ENCODE measurements at places on chromosomes 3 and 15. TPM values are rescaled to one million over a fixed set of nuclear protein-coding genes. Genes with fewer than 3 reads are reported as not detected.

The GAP43 gene
- total RNA-seq: 17.4 TPM

The FEZF2 gene
- not detected for total RNA-seq

The FOXL2 gene
- total RNA-seq: 3.7 TPM

The HHATL gene
- total RNA-seq: not detected

The LMAN1L gene
- total RNA-seq: 0.32 TPM

The KBTBD13 gene
- not detected for total RNA-seq

The CACNA1D gene
- 0.41 TPM for total RNA-seq

The ILDR1 gene
- total RNA-seq: not detected

The KIF15 gene
- 1.5 TPM for total RNA-seq

DNA sequence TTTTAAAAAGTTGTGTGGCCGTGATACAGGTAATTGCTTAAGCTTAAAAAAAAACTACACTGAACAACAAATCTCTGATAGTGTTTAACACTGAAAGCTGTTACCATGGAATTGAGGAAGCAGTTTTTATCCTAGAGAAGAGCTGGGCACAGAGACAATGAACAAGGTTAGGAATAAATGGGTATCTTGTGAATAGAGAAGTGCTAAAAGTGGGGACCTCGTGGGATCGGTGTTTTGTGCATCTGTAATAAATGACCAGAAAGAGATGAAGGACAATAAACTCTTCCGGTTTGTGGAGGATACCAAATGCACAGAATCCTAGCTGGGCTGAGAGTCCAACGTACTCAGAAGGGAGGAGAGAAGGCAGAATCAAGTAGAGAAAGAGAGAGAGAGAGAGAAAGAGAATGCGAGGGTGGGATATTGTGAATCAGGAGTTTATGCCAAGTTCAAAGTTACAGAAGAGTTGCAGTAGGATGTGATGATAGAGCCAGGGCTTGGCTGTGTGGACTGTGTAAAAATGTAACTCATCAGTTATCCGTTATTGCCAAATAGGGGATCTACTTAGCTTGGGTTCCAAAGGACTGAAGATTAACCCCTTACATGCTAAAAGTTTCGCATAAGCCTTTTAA, 148.9 kb downstream of the IL20RB start:
- no peak for DNase-seq

DNA sequence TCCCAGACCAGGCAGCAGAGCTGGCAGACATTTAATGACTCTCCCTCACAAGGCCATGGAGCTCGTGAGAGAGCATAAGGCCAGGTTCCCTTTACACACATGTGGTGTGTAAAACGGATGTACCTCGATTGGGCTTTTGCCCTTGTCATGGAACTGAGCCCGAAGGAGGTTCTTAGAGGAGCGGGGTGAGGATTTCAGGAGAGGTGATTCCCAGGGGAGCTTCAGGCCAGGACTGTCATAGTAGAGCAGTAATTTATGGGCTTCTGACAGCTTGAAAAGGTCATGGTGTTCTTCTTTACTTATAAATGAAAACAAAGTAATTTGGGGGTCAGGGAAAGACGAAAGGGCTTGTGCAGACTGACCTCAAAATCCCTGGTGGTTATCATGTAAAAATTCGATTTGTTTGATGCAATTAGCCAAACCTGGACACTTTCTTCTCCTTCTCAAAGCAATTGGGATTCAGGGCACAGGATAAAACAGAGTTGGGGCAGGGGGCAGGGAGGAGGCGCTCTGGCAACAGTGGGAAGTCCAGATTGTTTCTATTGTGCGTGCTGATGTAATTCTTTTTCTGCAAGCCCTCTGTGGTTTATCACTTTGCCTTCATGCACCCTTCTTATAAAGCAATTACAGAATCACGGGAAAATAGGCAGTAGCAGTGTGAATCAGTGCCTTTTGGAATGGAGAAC, 51.0 kb downstream of the CACNA1D start:
- no peak for DNase-seq

DNA sequence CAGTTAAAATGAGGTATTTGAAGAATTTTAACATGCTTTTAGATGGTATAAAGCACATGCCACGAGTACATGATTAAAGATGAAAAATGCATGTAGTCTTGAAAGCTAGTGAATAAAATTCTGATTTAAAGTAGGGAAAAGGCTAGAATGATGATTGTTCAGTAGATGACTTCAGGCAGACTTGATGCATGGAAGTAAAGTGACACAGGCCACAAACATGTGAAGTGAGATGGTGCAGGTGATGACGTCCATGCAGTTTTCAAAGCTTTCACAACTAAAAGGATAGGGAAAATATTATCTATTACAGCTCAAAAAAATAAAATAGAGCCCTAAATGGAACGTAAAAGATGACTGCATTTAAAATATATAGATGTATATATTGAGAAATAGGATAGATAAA, 140.9 kb downstream of the TFG start:
- DNase-seq: no peak

DNA sequence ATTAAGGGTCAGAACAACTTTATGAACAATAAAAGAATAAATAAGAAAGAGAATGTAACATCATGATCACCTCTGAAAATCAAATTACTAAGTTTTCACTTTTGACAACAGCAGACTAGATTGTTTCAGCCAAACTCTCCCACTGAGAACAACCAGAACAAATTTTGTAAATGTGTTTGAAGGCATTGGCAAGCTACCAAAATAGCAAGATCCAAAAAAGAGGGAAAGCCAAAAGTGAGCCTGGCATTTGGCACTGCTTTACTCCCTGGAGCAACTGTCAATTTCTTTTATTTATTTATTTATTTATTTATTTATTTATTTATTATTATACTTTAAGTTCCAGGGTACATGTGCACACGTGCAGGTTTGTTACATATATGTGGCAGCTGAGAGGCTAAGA, 67.2 kb downstream of the CFAP44 start:
- DNase-seq: no peak

DNA sequence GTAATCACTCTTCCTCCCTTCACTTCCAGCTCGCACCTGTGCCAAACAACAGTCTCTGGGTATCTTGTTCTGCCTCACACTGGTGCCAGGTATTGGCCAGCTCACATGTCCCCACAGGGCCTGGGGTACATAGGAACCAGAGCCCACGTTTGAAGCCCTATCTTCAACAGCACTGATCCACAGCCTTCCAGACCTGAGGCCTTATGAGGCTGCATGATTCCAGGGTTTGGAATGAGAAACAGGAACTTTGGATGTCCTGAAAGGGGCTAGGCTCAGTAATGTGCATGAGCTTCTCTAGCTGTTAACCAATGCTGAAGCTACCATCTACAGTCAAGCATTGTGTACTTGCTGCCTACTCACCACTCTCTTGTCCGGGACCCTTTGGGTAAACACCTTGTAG, 92.4 kb downstream of the GPR156 start:
- no peak for DNase-seq

GRCh38 chr3:129058441-129059200, 2.0 kb upstream of the GP9 start:
- no peak for DNase-seq

DNA sequence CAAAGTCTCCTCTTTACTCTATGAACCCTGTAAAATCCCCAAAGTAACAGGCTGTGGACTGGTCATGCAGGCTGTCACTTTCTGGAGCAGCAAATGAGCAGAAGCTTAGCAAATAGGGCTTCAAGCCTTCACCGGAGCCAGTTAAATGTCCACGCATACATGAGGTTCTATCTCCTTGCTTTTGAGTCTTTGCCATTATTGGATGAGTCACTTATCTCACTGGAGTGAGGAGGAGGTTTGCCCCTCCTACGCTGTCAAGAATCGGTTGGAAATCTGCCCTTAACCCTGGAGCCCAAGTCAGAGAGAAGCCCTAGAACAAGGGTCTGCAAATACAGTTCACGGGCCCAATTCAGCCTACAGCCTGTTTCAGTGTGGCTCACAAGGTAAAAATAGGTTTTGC, 126.1 kb upstream of the CTNNB1 start:
- no peak for DNase-seq

- DNase-seq: no peak
These were observed 197.4 kb downstream of the KLHL25 start for GRCh38 chr15:85597155-85597815.

- no peak for DNase-seq
These were observed 10.3 kb upstream of the IL12A start for GRCh38 chr3:159978353-159978752.

DNA sequence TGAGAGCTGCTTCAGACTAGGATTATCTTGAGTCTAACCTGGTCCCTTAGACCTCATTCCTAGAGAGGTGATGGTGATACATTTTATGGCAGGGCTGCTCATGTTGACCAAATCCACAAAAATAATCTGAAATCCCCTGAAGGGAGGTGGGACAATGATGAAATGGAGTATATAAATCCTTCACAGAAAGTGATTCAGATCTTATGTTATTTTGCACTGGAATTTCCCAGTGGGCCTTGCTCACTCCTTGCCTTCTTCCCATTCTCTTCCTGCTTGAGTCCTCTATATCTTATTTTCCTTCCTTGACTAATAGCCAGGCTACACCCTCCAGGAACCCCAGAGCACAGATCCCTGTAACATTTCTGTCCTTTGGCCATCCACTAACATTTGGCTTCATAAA, 10.4 kb upstream of the TMEM202 start:
- no peak for DNase-seq

- DNase-seq: no peak
These were observed 6.0 kb downstream of the ONECUT1 start for GRCh38 chr15:52783929-52784798.

DNA sequence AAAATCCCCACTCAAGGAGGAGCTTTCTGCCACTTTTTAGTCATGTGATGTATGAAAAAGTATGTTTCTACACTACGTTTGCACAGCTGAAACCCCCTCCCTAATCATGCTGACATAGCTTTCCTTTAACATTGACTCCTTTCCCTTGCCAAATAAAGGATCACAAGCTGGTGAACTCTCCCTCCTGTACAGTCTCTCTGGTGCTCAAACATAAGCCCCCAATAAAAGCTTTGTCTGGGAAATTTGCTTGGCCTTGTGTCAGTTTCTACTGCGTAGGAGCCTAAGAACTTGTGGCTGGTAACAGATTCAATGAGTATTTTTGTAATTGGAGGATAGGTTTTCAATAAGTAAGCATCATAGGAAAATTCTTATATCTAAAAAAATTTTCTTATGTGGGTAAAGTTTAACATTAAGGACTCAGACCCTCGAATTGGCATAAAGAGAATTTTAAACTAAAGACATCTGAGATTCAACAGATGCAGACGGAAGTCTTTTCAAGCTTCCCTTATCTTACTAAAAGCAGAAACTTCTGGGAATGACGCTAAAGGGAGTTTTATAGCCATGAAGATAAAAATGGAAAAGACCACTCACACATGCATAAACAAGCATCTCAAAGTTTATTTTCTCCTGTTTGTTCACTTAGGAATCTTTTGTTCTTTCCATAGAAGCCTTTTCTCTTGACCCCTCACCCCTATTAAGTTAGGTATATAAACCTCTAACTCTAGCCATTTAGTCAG, 44.1 kb upstream of the P2RY1 start:
- no peak for DNase-seq

GRCh38 chr3:117756563-117756962, 1047.0 kb downstream of the TUSC7 start:
- peak; percentile 29 for DNase-seq

DNA sequence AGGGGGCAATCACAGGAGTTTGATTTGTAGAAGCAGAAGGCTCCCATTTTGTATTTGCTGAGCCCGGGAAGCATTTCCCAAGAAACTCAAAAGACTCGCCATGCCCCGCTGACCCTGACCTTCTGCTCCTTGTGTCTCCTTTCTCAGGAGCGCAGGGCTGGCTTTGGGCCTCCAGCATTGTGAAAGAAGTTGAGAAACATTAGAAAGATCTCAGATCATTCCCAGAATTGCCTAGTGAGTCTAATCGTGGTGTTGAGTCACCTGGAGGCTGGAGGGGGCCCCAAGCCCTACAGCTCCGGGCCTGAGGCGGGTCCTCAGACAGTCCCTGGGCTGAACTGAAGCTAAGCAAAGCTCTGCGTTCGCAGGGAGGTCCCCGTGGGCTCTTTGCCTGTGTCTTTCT, 10.9 kb upstream of the PIGZ start:
- DNase-seq: no peak
